ENCODE measurements at places on chromosomes 2 and 18. TPM values are rescaled to one million over a fixed set of nuclear protein-coding genes. Genes with fewer than 3 reads are reported as not detected.

NOL4 gene
- total RNA-seq: not detected

SLC4A3 gene
- not detected for total RNA-seq

ACYP2 gene
- 16.0 TPM for total RNA-seq

TMEM17 gene
- not detected for total RNA-seq

DNER gene
- not detected for total RNA-seq

RTP5 gene
- not detected for total RNA-seq

NMUR1 gene
- total RNA-seq: 0.76 TPM

CRYGC gene
- not detected for total RNA-seq

AMER3 gene
- total RNA-seq: not detected

PRKCE gene
- total RNA-seq: 11.3 TPM

PUM2 gene
- total RNA-seq: 131 TPM

TEX44 gene
- not detected for total RNA-seq

Measured in activated naive CD4-positive, alpha-beta T cell treated with anti-CD3 and anti-CD28 coated beads, Interleukin-2, amount 10 ng/mL, durations not matched to agents 5 hours and 36 hours (primary cell).